ENCODE measurements at places on chromosomes 5 and 9.

- no peak for DNase-seq
These were observed 55.1 kb downstream of the EHMT1 start for GRCh38 chr9:137673886-137674285.

GRCh38 chr9:5392285-5392684 lies 45.4 kb downstream of the PLGRKT start:
- no peak for DNase-seq

DNA sequence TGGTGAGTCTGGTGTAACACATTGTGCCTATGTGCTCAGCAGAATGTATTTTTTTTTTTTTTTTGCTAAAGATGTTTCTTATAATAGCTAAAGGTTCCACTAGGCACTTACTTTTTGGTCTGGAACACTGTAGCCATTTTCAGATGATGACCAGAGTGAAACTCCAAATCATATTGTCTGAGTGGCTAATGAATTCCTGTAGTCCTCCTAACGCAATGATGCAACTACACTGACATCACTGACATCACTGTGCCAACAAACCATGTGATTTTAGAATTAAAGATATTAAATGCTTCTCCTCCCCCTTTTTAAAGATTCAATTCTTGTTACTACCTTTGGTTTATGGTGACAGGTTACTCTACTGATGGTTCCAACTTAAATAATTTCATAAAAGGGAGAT lies 28.8 kb downstream of the JAKMIP2 start:
- no peak for DNase-seq

DNA sequence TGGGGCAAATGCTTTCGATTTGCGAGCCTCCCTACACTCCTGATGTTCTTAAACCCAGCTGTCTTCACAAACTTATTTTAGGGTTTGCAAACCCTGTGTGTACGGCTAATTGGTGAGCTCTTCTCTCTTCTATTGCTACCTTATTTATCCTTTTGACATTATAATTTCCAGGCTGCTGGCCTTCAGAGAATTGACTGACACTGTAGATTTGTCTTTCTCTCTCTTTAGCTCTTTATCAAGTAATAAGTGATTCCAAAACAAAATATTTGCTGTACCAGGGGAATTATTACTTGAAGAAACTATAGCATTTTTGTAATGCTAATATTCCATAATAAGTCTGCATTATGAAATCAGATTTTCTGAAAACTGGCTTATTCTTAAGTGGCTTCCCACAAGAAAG lies 92.5 kb downstream of the NPR3 start:
- no peak for DNase-seq
